ENCODE measurements at places on chromosomes 5 and 9.

- DNase-seq: no peak
Measured at GRCh38 chr9:24382566-24382965, 163.1 kb downstream of the IZUMO3 start.

DNA sequence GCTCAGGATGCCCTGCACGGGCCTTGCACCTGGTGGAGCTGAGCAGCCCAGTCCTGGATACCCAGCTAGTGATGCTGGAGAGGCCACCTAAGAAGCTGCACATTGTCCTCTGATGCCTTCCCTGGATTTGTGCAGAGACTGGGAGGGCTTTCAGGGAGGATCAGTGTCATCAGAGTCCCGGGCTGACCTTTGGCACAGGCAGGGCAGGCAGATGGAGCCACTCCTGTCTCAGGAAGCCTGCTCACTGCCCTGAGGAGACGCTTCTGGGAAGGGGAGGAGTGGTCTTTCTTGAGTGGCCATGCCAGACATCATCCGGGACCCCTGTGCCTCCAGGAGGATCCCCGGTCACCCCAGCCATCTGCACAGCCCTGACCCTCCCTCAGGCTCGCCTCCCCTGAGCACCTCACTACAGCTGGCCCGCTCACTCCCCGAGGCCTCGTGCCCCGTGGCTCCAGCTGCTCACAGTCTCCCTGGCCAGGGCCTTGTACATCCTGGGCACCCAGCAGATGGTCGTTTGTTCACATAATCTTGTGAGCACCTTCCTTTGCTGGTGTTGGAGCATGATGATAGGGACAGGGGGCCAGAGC lies 47.2 kb upstream of the FCN2 start:
- no peak for DNase-seq

DNA sequence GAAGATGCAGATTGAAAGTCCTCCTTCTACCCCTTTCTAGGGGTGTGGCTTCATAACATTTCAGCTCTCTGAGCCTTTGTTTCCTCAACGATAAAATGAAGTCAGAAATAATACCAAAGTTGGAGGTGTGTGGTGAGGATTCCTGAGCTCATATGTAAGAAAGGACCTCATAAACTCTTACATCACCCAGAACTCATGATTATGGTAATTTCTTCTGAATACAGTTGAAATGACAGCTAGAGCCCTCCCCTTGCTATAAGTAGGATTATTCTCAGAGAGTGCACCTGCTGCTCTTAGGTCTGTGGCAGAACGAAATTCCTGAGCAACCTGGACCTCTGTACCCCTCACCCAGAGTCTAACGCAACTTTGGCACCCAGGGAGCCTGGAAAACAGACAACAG lies 291.4 kb upstream of the KLF4 start:
- DNase-seq: no peak

- DNase-seq: no peak
Measured at GRCh38 chr9:6109986-6110385, 94.6 kb upstream of the RANBP6 start.

GRCh38 chr5:143923634-143924266 lies 111.8 kb downstream of the HMHB1 start:
- no peak for DNase-seq

DNA sequence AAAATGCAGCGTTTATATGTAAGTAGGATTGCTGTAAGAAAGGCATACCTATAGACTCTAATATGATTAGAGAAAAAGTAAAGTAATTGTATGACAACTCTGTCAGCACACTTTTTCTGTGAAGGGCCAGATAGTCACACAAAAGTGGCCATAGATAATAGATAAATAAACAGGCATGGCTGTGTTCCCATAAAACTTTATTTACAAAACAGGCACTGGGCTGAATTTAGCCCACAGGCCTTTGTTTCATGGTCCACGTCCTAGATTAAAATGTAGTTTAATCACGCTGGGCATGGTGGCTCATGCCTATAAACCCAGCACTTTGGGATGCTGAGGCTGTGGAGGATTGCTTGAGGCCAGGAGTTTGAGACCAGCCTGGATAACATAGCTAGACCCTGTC lies 8.7 kb upstream of the TXNDC8 start:
- no peak for DNase-seq

DNA sequence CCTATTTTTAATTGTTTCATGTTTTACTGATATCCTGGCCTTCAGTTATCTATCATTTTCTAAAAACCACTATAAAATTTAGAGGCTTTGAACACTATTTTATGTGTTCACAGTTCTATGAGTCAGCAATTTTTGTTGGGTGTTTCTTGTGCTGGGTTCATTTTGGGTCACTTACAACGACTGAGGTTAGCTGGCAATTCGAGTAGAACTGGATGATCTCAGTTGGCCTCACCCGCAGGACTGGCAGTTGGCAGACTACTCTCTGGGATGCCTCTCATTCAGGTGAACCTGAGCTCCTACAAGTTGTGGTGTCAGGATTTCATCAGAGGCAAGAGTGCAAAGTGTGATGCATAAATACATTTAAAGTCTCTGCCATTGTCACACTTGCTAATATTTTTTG lies 151.0 kb upstream of the PAPPA start:
- DNase-seq: no peak

DNA sequence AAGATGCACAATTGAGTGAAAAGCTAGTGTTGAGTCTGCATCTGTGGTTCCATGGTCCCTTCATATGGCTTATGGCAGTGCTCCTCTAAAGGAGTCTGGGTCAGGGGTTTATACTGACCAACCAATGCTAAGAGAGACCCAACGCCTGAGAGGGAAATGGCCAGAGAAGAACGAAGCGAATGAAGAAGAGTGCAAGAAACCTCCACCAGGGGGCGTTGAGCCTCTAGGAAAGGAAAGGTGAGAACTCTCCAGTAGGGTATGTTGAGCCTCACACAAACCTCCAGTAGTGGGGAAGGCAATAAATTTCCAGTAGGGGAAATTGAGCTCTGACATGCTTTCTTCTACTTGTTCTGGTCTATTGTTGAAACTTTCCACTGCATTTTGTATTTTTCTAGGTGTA lies 470.6 kb downstream of the PRDM9 start:
- no peak for DNase-seq

- no peak for DNase-seq
Measured at GRCh38 chr5:33968211-33969005, 16.1 kb downstream of the SLC45A2 start.

DNA sequence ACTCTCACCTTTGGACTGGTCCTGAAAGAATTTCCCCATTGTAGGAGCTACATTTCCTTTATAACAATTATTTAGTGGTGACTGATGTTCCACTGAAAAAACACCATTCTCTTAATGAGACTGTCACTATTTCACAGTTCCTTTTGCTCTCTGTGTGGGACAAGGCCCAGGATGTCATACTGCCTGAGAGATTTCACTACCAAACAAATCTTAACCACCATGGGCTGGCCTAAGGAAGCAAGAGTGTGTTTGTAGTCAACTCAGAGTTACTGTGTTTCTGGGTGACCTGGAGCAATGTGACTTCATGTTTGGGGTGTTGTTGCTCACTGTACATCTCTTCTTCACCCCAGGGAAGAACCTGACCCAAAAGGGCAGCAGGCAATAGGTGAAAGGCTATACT lies 50.1 kb upstream of the ZNF608 start:
- no peak for DNase-seq

GRCh38 chr5:120055858-120056257 lies 408.2 kb upstream of the PRR16 start:
- no peak for DNase-seq

DNA sequence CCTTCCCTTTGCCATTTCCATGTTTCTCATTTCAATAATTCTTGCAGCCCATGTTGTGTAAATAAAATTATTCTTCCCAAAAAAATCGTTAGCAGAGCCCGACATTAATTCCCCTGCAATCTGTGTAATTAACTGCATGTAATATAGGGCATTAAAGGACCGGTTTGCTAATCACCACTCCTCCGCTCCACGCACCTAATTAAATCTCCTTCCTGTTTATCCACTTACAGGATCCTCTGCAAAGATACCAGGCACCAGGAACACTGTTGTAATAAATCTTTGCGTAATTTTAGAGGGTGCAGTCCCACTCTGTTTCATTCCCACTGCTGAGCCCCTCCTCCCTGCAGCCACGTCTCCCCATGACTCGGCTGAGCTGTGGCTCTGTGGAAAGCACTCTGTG lies 105.0 kb upstream of the PPP1R26 start:
- DNase-seq: no peak

GRCh38 chr9:105187781-105188180 lies 56.7 kb upstream of the SLC44A1 start:
- no peak for DNase-seq

DNA sequence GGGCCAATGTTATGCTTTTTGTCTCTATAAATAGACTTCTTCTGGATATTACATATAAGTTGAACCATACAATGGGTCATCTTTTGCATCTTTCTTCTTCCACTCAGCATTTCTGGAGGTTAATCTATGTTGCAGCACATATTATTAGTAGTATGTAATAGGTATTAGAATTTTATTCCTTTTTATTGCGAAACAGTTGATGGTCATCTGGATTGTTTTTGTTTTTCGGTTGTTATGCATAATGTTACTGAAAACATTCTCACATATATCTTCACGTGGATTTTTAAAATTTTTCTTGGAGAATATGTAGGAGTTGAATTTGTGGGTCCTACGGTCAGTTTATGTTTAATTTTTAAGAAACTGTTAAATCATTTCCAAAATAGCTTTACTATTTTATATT lies 466.8 kb downstream of the SLCO4C1 start:
- no peak for DNase-seq

DNA sequence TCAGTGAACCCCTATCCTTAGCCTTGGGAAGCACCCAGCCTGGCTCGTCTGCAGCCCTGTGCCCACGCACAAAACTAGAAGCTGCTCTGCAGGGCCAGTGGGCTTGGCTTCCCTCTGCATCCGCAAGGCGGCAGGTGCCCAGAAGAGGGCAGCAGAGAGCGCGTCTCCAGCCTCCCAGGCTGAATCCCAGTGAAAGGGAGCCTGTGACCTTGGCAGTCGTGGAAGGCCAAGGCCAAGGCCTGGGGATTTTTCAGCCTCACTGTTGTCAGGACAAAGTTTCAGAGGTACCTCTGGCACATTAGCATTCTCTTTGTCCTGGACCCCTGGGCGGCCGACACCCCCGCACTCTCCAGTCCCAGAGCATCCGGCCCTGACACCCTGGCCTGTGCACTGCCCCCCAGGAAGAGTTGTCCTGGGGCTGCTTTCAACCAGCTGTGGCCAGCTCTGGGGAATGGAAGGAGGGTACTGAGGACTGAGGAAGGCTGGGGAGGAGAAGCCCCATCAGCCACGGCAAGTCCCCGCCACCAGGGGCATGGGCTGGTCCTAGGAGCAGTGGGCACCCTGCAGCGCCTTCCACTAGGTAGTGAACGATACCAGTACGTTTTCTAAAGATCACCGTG lies 63.6 kb upstream of the IL17B start:
- peak; percentile 36 for DNase-seq

DNA sequence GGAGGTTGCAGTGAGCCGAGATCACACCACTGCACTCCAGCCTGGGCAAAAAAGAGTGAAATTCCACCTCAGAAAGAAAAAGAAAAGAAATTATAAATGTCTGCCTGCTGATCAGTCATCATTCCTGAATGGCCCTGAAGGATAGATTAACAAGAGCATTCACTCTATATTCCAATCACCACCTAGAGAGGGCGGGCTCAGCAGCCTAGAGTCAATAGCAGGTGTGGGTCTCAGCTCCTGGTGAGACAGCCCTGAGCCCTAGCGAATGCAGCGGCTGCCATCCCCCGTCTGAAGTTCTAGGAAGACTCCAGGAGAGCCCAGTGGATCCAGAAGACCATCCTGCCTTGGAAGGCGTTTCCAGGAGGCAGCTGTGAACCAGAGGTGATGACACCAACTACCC lies 12.0 kb downstream of the FBP1 start:
- DNase-seq: no peak

- no peak for DNase-seq
Measured at GRCh38 chr9:83372957-83373356, 165.2 kb downstream of the FRMD3 start.

- no peak for DNase-seq
Measured at GRCh38 chr9:34230556-34230955, 51.7 kb downstream of the UBAP1 start.

DNA sequence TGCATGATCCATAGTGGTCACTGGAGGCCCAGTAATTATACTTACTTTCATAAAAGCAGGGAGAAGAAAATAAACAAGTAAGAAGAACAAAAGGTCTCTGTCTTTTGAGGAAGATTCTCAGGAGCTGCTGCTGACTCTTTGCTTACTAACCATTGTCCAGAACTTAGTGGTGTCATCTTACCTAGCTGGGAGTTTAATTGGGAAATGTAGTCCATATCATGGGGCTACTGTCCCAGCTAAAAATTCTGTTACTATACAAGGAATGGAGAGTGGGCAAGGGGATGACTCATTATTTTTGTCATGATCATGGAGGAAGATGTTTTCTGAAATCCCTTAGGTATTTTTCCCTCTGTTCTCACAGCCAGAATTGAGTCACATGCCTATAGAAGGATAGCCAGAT lies 639.3 kb downstream of the MTRR start:
- no peak for DNase-seq

- DNase-seq: no peak
Measured at GRCh38 chr5:87946271-87946670, 322.4 kb downstream of the TMEM161B start.

- DNase-seq: no peak
Measured at GRCh38 chr9:75210215-75210614, 121.9 kb downstream of the OSTF1 start.

- no peak for DNase-seq
Measured at GRCh38 chr9:100511205-100511604, 38.3 kb downstream of the TMEFF1 start.

DNA sequence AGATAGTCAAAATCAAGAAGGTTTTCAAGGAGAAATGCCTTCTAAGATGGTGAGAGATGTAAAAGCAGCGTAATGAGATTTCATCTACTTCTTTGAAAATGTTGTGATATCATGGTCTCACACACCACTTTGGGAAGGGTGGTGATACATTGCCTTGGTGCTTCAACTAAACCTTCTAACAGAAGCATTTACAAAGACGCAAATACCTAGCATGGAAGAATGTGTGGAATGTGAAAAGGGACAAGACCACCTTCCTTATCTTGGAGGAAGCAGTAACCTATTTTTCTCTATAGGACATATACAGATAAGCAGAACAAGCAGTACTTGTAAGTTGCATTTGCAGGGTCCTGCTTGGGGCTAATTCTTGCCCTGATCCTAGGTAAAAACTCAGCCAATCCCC lies 38.8 kb downstream of the PCA3 start:
- no peak for DNase-seq

GRCh38 chr9:35923927-35924763 lies 14.9 kb downstream of the SPAAR start:
- DNase-seq: peak; percentile 85

- DNase-seq: no peak
Measured at GRCh38 chr5:4628645-4629385, 511.3 kb upstream of the ADAMTS16 start.

- DNase-seq: no peak
Measured at GRCh38 chr5:7330256-7330655, 65.7 kb upstream of the ADCY2 start.

All from bone marrow (tissue), 2 donors.